IMR-90 (cell line): ENCODE measurements at places on chromosomes 7 and 10.
A peak's percentile ranks its signal among the peaks of the same experiment; 100 is the strongest.

DNA sequence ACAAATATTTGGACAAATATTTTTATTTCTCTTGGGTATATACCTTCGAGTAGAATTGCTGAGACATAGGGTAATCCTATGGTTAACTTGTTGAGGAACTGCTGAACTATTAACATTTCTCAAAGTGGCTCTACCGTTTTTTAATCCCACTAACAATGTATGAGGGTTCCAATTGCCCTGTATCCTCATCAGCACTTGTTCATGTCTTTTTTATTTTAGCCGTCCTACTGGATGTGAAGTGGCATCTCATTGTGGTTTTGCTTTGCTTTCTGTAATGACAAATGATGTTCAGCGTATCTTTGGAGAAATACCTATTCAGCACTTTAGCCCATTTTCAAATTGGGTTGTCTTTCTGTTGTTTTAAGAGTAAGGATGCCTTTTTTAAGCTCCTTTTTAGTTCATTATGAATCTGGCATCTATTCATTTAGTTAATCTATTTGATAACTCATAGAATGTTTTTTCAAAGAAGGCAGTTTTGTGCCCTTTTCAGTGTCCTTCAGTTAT is 40.0 kb downstream of the MCU start:
- DNase-seq: no peak

DNA sequence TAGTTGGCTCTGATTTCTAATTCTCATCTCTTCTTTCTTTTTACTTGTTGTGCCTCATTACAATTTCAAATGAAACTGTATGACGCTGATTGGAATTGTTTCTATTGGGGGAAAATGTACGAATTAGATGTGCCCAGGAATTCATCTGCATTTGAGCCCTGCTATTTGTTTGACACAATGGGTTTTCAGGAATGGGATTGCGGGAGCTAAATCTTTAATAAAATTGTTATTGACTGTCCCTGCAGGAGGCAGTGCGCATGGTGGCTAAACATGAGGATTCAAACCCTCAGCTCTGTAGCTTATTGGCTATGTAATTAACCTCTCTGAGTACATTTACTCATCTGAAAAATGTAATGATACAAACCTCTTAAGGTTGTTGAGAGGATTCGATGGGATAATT is 181.6 kb downstream of the NXPH1 start:
- DNase-seq: no peak

GRCh38 chr7:98216941-98217622 is 5.8 kb downstream of the BHLHA15 start:
- no peak for DNase-seq

DNA sequence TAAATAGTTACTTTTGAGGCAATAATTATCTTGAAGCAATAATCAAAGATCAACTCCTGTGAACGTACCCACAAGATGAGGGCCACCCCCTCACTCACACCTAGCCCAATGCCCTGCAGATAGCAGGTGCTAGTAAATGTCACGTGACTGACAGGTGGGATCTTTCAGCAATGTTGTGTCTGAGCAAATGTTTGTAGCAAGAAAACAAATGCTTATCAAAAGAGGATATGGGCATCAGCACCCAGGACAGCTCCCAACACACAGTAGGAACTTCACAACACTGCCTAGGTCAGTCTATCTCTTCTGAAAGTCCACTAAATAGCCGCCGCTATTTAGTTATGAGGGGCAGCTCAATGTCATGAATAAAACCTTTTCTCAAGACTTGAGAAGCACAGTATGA is 120.8 kb upstream of the PDLIM1 start:
- no peak for DNase-seq

- peak; percentile 41 for DNase-seq
These were observed 527 bp downstream of the PDIA4 start for GRCh38 chr7:149027611-149028345.

- no peak for DNase-seq
These were observed 20.9 kb downstream of the FOXK1 start for GRCh38 chr7:4702961-4703512.

DNA sequence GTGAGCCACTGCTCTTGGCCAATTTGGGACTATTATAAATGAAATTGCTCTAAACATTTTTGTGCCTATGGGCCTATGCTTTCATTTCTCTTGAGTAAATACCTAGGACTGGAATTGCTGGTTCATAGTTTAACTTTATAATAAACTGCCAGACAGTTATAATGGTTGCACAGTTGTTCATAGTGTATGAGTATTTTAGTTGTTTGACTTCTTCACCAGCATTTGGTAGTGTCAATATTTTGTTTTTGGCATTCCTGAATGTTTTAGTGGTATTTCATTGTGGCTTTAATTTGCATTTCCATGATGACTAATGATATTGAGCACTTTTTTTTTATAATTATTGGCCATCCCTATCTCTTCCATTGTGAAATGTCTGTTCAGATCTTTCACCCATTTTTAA is 29.5 kb downstream of the PLEKHA8 start:
- peak; percentile 24 for DNase-seq

- no peak for DNase-seq
These were observed 47.2 kb upstream of the PLPP4 start for GRCh38 chr10:120409816-120410215.

DNA sequence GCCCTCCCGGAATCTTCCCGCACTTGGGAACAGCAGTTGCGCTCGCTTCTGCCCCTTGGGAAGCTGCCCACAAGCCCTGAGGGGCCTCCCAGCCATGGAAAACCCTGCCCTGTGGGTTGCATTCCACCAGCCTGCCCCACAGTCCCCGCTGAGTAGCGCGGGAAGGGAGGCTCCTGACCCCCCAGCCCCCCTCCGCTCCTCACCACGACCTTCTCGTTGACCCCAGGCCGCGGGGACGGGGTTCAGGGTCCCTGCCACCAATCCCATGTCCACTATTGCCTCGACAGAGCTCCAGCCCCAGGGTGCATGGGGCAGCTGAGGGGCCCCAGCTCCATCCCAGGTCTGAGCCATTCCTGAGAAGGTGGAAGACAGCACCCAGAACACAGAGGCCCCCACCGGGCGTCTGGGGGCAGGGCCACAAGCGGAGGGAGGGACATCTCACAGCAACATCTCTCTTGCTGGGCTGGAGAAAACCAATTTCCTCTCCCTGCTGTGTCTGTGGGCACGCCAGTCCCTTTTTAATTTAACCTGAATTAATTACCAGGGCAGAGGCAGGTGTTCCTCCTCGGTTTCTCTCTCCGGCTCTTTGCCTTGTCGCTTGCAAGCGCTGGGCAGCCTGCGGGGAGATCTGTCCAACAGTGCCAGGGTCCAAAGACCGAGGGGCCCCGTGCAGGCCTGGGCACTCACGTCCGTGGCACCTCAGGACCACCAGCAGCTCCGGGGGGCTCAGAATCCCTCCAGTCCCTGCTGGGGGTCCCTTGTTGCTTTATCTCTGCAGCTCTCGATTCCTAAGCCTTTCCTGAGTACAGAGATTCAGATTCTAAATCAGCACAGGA is 57.9 kb downstream of the FOXL3 start:
- no peak for DNase-seq

DNA sequence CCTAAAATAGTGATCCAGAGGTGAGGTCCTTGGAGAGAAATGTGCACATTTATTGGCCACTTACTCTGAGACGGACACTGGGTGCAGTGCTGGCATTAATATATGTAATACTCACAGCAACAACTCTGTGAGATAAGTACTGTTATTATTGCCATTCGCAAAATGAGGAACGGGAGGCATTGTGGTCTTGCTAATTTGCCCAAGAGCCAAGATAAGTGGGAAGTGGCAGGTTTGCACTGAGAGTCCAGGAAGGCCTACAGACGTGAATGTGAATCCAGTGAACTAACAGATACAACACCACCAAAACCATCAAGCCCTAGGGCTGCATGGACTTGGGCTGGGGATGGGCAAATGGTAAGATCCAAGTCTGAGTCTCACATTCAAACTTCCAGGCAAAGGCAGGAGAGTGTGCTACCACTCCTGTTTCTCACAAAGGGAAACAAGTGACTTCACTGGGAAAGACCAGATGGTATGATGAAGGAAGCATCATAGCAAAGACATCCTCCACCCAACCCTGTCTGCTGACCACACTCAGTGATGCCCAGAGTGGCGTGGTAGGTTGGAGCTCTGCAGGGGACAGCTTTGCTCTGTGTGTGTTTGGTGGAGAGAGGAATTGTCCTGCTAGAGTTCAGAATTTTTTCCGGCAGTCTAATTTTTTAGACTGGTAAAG is 19.2 kb downstream of the TMEM273 start:
- DNase-seq: peak; percentile 74

GRCh38 chr10:5168897-5169420 is 16.0 kb downstream of the AKR1C8 start:
- DNase-seq: no peak

DNA sequence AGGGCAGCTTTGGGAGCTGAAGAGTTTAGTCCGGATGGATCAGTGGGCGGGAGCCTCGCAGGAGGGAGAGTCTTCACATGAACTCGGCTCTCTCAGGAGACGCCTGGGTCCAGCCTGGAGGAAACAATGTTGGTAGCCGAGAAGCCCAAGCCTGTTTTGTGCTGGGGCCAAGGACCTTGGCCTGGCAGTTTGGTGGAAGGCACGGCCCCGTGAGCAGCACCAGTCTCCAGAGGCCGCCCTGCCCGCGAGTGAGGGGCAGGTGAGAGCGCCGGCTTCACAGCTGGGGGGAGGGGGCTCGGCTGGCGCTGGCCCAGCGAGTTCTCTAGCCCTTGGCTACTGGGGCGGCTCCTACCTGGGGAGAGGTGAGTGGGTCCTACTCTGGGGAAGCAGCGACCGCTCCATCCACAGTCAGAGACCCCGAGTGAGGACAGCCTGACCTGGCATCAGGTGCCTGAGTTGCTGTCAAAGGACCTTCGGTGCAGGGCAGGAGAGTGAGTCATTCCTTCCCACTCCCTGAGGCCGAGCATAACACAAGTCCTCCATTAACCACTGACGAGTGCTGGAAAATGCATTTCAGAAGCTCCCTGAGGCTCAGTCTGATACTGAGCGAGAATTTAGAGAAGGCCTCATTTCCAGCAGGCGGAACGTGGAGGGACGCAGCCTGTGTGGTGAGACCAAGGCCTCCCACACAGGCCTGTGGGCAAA is 89.3 kb upstream of the DIP2C start:
- peak; percentile 28 for DNase-seq

- peak; percentile 95 for DNase-seq
These were observed 19.5 kb upstream of the PPP1R3C start for GRCh38 chr10:91652364-91652763.

DNA sequence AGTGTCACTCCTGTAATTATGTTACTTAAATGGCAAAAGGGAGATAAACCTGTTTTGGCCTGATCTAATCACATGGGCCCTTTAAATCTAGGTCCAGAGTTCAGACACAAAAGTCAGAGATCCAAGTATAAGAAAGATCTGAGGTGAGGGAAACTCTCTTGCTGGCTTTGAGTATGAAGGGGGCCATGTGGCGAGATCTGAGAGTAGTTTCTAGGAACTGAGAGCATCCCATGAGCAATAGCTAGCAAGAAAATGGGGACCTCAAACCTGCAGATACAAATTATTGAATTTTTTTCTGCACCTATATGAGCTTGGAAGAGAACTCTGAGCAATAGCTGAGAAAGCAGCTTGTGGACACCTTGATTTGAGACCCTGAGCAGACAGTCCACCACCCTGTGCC is 27.6 kb downstream of the ANKRD7 start:
- no peak for DNase-seq

DNA sequence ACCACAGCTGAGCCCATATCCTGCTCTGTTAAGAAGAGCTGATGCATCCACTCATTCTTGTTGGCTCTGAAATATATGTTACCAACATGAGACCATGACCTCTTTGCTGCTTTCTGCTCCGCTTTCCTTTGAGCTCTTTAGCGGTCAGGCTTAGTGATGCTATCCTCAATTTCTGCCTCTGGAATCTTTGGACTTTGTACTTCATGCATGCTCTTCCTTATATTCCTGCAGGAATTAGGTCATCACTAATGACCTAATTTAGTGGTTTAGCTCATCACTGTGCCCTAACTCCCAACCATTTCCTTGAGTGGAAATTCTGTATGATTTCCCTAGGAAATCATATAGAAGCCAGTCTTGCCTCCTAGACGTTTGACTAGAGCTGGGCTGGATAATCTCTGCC is 119.5 kb downstream of the AOAH start:
- DNase-seq: no peak

DNA sequence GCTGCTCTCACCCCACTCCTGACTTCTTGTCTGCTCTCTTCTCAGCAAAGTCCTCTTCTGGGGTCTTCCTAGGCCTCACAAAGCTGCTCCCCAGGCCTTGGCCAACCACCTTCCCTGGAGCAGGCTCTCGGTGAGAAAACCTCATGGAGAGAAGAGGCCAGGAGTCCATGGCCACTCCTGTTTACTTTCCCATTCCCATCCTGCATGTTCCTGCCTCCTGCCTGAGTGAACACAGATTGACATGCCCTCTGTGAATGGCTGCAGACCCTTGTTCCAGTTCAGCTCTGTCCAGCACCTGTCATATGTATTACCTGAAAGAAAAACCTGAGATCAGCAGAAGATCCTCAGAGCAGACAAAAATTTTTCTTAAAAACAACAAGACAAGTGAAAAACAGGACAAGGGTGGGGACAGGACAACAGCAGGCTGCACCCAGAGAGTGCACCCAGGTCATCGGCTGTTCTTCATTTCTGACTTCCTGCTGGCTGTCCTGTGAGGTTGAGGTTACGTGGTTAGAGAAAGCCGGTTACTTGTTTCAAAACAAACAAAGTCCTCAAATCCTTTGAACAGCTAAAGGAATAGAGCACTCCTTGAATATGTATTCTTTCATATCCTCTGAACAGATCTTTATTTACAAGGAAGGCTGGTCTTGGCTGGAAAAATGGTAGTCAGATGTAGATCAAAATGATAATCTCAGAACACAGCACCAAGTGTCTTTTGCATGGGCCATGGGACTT is 34.0 kb upstream of the DLD start:
- DNase-seq: no peak

DNA sequence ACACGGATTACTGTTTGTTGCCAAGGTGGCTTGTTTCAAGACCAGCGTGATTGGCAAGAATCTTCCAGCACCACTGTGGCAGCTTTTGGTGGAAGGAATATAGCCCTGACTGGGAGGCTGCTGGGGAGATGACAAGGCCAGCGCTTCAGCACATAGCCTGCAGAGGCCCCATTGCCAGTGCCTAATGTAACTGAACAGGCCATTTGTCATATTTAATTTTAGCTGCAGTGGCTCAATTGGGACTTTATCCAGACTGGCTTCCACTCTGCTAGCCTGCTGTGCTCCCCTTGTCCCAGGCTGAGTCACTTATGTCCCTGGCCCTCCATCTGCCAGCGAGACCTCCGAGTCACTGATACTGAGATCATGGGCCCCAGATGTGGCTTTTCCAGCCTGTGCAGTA is 483.1 kb downstream of the GALNT17 start:
- DNase-seq: no peak

- peak; percentile 88 for DNase-seq
These were observed 4.4 kb downstream of the BAG3 start for GRCh38 chr10:119655566-119656001.

GRCh38 chr10:132222726-132223125 is 36.0 kb downstream of the DPYSL4 start:
- DNase-seq: no peak

- no peak for DNase-seq
These were observed 121.3 kb downstream of the PPP1R3A start for GRCh38 chr7:113797420-113798010.
